NCI-H1694 treated with DMSO at 0.1 percent for 48 hours (cell line): ENCODE measurements at places on chromosomes 3 and 15.

- DNase-seq = no peak
Observed at GRCh38 chr3:107425033-107425432, 47.8 kb downstream of the CCDC54 start.

GRCh38 chr3:124671106-124671505 is 59.1 kb upstream of the UMPS start:
- no peak for DNase-seq

GRCh38 chr15:65634356-65634755 is 12.6 kb downstream of the SLC24A1 start:
- DNase-seq = no peak

DNA sequence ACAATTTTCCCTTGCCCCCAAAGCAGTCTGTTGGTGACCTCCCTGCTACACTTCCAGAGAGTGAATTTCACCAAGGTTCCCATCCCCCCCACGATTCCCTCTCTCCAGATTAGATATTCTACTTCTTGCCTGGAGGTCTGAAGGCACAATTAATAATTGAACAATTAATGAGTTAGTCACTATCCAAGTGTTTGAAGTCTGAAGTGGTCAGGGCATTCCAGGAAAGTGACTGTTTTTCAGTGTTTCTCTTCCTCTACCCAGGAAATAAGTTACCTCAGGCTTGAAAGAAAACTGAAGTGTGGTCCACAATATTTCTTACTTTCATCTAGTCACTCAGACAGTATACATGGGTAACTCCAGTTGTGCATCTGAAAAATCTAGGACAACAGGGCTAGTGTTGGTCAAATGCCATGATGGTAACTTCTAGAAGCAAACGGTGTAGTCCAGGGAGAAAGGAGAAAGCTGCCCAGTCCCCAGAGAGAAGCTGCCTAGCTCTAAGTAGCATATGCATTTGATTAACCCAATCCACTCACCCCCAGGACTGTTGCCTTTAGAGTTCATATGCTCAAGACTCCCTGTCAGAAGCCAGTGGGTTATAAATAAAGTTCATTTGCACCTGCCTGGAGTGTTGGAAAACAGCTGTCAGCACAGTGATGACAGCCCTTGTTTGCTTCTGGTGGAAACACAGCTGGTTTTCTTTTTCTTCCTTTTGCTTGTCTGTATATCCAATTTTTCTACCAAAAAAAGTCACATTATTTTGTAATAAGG is 2.3 kb upstream of the TM4SF4 start:
- no peak for DNase-seq

- no peak for DNase-seq
Observed at GRCh38 chr3:175270198-175270837, 411.2 kb downstream of the NAALADL2 start.

DNA sequence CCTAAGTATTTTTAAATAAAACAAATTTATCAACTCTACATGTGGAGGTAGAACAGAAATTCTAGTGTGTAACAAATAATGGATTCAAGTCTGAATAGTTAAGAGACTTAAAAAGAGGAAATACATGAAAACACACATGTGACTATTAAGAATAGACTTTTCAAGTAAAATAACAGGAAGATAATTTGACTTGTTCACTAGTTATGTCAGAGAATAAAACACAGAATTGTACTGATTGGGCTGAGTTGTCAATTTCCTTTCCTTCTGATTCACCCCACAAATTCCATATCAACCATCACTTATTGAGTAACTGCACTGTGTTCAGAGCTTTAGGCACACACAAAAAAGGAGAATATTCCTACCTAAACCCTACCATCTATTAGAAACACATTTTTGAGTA is 557.2 kb downstream of the TUSC7 start:
- no peak for DNase-seq

GRCh38 chr3:31488475-31489017 is 44.2 kb upstream of the STT3B start:
- DNase-seq = no peak

DNA sequence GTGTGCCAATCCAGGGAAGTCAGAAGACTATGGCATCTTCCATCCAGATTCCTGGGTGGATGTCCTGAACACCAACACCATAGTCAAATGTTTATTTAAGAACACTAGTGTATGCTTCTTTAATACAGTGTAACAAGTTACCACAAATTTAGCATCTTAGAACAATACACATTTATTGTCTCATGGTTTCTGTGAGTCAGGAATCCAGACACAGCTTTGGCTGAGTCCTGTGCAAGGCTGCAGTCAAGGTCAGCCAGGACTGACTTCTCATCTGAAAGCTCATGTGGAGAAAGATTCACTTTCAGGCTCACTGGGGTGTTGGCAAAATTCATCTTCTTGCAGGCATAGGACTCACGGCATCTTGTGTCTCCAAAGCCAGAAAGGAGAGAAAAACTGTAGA is 143.4 kb downstream of the ANXA2 start:
- no peak for DNase-seq
